Fibroblast of the aortic adventitia (primary cell): ENCODE measurements at places on chromosomes 2 and 18. TPM values are rescaled to one million over a fixed set of nuclear protein-coding genes. Genes with fewer than 3 reads are reported as not detected.

The SCTR gene
- not detected in 2 replicates for total RNA-seq

The CD28 gene
- total RNA-seq, result not detected in 2 replicates

The CTAGE1 gene
- not detected in 2 replicates for total RNA-seq

The ADD2 gene
- 0.36 and 17.3 TPM in 2 replicates for total RNA-seq

The PLB1 gene
- 2.7 and 7.8 TPM in 2 replicates for total RNA-seq

The C2orf80 gene
- not detected in 2 replicates for total RNA-seq

The PKDCC gene
- 19.7 and 57.8 TPM in 2 replicates for total RNA-seq

The UGT1A1 gene
- total RNA-seq, result not detected in 2 replicates

The LOXHD1 gene
- not detected in 2 replicates for total RNA-seq

The CCDC121 gene
- total RNA-seq, result 3.6 and 7.0 TPM in 2 replicates

The SLC38A11 gene
- total RNA-seq, result 0.45 TPM in 1 of 2 replicates, not detected in the other

The CCDC68 gene
- 0.16 and 7.4 TPM in 2 replicates for total RNA-seq

- DNase-seq, result no peak
Measured at GRCh38 chr18:74630804-74631203, 33.1 kb downstream of the ZNF407 start.

GRCh38 chr18:3262234-3263131 is 550 bp downstream of the MYL12B start:
- DNase-seq, result peak; percentile 50

DNA sequence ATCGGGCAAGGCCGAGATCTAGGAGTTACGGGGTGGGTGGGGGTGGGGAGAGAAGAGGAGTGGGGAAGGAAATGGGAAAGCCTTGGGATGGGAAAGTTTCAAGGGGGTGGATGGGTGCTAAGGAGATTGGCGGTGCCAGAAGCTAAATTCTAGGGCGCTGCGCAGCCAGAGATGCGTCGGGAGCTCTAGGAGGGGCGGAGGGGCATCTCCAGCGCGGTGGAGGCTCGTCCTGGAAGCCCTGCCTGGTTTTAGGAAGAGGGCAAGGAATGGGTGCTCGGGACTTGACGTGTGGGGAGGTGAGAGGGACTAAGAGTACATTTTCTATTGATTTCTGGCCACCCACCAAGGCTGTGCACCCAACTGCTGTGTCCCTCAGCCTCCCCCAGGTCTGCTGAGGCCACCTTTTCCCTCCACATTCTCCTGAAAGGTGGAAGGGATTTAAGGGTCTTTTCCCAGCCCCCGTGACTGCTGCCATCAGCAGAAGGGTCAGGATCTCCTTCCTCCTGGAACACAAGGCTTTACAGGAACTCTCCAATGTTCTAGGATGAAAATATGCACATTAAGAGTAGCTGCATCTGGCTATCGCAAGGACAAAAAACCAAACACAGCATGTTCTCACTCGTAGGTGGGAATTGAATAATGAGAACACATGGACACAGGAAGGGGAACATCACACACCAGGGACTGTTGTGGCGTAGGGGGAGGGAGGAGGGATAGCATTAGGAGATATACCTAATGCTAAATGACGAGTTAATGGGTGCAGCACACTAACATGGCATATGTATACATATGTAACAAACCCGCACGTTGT is 1.4 kb downstream of the C2orf72 start:
- no peak for DNase-seq

GRCh38 chr2:234292205-234292961 is 204.5 kb downstream of the ARL4C start:
- DNase-seq, result peak; percentile 68

DNA sequence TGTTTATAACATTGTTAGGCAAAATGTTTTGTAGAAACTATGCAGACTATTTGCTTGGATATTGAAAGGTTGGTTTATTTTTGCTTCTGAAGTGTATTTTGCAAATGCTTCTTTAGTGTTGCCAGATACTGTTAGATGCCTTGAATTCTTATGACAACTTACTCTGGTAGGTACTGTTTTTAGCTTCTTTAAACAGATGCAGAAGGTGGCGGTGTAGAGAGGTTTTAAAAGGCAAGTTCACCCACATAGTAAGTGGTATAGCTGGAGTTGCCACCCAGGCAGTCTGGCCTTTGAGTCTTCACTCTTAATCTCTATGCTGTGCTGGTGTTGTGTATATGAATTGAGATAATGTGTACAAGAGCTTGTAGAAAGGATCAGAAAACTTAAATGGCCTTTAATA is 3.6 kb downstream of the PCYOX1 start:
- no peak for DNase-seq

DNA sequence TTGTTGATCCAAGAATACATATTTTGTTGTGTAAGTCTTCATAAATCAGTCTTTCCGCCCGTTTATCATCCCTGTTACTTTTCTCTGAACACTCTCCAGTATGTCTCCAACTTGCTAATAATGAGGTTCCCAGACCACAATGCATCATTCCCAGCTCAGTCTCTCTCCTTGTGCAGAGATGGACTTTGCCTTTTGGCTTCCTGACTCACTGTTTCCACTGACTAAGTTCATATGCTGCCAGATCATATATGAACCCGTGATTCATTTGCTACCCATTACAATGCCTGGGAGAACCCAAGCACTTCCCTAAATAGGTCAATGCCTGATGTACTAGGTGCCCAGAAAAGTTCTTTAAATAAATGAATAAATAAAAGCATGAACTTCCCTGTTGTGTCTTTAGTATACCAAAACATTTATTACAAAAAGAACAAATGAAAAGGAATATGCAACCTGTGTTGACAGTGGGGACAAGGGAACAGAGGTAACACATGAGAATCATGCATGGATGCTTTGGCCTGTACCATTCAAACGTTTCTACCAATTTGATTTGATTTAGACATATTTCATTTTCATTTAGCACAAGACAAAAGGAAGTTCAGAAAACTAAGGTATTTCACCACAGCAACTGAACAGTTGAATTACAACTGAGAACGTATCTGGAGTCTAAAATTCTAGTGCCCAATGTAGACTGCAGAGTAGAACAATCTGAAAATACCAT is 215.4 kb upstream of the HNRNPA3 start:
- peak; percentile 95 for DNase-seq

DNA sequence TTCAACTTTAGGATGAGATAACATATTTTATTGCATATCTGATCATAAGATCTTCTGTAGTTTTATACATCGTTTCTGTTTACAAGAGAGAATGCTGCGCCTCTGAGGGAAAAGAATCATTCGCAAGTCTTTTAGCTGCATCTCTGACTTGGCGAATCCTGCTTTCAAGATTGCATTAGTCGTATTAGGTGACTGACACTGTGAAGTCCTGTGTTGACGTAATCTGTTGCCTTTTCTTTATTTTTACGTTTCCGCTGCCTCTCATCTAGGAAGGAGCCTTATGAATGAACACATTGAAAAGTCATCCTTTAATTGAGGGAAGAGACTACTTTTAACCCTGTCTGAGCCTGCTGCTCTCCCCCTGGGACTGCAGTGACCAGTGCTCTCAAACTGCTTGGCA is 101.5 kb downstream of the LDLRAD4 start:
- no peak for DNase-seq

DNA sequence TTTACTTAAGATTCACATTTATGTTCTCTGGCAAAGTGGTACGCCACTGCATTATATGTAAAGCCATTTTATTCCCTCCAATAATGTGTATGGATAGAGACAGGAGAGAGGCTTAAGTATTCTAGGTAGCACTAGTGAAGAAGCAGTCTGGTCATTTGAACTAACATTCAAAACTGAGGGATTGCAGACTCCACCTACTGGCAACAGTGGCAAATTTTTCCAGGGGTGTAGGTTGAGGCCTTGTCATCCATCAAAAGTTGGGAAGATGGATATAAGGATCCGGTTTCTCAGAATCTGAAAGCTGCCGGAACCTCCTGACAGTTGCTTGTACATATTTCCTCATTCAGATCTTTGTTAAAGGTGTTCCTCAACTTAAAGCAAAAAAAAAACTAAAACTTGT is 465.5 kb upstream of the FSHR start:
- DNase-seq, result no peak

DNA sequence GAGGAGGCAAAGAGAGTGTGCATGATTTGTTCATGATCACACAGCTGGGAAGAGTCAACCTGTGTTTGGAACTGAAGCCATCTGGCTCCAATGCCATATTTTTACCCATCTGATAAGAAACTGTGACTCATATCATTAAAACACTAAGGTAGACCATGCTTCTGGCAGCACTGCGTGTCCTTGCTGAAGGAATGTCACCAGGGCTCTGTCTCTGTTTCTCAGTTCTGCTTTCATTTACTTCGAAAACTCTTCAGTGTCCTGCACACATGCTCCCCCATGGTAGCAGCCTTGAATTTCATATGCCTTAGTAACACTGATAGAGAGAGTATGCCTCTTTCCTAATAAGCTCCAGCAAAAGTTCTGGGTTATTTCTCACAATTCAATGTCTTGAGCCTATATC is 830.4 kb downstream of the DCDC2C start:
- no peak for DNase-seq

DNA sequence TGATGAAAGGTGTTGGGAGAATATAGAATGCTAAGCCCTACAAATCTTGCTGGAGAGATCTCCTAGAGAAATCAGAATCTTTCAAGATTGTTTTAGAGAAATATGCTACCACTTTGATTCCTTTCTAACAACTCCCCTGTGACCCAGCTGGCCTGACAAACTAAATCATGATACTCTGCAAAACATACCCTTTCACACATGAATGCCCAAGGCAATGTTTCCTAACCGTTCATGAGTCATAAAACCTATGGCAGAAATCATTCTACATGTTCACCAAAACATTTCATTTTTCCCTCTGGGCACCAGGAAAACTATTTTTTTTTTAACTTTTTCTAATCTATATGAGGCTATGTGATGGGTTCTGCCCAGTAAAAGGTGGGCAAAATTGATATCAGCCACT is 77.8 kb upstream of the SETBP1 start:
- no peak for DNase-seq

DNA sequence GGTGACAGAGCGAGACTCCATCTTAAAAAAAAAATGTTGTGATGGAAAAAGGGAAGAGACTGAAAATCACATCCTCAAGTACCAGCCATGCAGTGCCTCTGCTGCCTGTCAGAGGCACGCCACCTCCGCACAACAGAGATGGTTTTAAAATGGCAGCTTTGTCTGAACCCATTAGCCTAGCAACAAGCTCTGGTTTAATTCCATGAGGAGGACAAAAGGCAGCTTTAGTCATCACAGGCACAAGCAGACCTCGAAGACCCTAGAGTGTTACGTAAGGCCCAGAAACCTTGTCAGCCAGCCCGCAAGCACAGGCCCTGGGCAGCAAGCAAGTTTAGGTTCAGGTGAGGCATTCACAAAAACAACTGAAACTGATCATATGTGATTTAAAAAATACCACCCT is 10.4 kb downstream of the LCT start:
- no peak for DNase-seq

DNA sequence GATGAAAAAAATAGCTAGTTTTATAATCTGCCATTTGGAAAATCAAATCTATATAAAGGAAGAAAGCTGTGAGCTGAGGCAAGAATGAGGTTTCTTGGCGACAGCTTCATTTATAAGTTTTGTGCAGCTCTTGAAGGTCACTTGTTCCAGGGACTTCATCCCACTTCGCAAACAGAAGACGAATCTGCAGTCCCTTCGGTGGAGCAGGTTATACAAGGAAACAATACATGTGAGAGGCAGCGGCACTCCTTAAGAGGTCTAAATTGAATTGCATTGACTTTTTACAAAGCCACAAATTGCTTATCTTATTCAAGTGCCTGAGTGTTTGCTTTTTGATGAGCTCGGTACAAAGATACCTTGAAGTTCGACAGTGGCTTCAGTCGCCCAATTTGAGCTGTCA is 72.2 kb downstream of the C1QL2 start:
- DNase-seq, result no peak

GRCh38 chr18:10140461-10141282 is 226.9 kb downstream of the VAPA start:
- DNase-seq, result no peak

DNA sequence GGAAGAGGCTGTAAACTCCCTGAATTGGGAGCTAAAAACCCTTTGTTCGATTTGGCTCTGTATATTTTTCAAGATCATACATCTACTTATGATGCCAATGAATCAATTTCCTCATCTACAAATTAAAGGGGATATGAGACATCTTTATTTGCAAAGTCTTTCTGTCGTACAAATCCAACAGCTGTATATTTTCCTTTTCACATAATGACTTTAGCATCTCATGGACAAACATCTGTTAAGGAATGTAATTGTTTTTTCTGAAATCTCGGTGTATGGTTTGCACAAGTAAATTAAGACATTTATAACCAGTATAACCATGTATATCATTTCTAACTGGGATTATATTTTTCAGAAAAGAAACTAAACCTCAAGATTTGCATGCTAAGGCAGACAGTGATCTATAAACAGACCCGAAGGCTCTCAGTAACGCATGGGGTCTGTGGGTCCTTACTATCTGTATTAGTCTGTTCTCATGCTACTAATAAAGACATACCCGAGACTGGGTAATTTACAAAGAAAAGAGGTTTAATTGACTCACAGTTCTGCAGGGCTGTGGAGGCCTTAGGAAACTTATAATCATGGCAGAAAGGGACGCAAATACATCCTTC is 130.8 kb downstream of the SLC8A1 start:
- DNase-seq, result no peak

DNA sequence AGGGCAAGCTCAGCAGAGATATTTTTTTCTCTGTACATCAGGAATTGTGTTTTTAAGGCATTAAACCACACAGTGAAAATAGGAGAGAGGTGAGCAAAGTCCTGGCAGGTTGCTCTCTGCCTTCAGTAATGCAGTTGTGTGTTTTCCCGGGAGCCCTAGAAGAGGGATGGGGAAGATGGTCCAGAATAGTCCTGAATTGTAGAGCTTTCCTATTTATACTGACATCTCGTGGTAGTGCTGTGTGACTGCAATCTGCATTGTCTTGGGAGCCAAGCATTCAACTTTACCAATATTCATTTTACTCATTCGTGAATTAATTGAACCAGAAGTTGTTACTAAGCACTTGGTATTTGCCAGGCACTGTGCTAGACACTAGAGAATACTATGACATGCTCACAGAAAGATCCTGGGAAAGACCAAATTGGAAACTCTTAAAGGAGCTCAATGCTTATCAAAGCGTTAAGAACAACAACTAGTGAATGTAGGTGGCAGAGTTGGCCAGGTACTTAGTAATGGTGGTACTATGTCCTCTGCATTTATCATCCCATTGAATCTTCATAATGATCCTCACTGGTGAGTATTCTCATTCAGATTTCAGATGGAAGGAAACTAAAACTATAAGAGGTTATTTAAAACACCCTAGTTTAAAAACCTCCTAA is 214.6 kb downstream of the TRIB2 start:
- DNase-seq, result peak; percentile 79

- DNase-seq, result no peak
Measured at GRCh38 chr2:216757532-216757931, 62.2 kb upstream of the IGFBP5 start.

GRCh38 chr18:80178935-80179818 is 68.1 kb downstream of the PARD6G start:
- DNase-seq, result no peak

- DNase-seq, result no peak
Measured at GRCh38 chr2:112255875-112256274, 1.0 kb upstream of the ZC3H8 start.

- DNase-seq, result no peak
Measured at GRCh38 chr18:10449396-10449795, 5.0 kb upstream of the APCDD1 start.

DNA sequence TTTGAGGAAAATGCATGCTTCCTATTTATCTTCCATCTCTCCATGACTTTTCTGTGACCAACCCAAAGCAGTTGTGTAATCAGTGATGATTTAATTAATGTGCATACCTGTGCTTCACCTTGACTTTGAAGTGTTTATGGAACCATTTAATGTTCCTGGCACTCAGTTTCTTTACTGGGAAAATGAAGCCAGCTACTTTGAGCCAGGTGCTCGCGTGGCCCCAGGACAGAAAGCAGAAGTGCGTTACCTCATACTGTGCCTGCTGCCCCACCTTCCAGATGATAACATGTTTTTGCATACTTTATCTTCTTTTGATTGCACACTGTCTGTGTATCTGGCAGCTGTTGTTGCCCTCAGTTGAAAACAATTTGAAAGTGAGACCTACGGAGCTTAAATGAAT is 61.3 kb downstream of the PMAIP1 start:
- DNase-seq, result no peak
